ENCODE measurements at places on chromosomes 2 and 18.

DNA sequence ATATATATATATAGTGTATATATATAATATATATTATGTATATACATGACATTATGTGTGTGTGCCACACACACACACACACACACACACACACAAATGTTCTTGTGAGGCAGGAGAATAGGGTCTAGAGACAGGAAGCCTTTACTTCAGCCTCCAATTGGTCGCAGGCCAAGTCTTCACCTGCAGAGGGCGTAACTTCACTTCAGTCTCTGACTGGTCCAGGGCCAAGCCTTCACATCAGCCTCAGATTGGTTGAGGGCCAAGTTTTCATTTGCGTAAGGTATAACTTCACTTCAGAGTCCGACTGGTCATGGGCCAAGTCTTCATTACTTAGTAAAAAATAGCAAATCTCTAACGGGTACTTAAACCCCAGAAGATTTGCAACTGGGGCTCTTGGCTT, 13.2 kb upstream of the SS18 start:
- no peak for DNase-seq

- DNase-seq: no peak
These were observed 919 bp upstream of the SCN2A start for GRCh38 chr2:165238295-165238694.

DNA sequence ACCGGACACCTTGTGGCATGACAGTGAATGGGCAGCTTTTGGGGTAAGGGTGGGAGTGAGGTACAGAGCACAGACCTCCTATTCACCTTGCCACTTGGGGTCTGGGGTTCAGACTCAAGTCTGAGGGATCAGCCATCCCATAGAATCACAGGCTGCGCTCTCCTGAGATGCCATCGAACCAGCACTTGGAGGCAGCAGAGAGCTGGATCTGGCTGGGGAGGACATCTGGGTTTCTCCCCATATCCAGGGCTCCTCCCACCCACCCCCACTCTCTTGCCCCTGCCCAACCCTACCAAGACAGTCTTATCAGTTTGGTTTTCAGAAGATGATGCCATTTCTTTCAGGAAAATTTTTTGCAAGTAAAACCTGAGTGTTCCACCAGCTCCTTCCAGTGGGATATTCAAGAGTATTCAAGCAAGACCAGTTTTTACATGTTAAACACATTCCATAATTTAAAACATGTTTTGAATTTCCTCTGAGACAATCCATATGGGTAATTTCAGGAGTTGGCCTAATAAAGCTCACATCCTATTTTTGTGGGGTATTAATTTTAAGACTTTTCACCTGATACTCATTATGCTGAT, 29.2 kb upstream of the TEX44 start:
- DNase-seq: no peak

GRCh38 chr18:69495338-69495737, 94.7 kb downstream of the DOK6 start:
- no peak for DNase-seq

All from stimulated activated CD4-positive, alpha-beta T cell treated with anti-CD3 and anti-CD28 coated beads, Interleukin-15, amount 100 ng/mL, for 1 hour (primary cell).